ENCODE measurements at places on chromosomes 1 and 21.
A peak's percentile ranks its signal among the peaks of the same experiment; 100 is the strongest.

DNA sequence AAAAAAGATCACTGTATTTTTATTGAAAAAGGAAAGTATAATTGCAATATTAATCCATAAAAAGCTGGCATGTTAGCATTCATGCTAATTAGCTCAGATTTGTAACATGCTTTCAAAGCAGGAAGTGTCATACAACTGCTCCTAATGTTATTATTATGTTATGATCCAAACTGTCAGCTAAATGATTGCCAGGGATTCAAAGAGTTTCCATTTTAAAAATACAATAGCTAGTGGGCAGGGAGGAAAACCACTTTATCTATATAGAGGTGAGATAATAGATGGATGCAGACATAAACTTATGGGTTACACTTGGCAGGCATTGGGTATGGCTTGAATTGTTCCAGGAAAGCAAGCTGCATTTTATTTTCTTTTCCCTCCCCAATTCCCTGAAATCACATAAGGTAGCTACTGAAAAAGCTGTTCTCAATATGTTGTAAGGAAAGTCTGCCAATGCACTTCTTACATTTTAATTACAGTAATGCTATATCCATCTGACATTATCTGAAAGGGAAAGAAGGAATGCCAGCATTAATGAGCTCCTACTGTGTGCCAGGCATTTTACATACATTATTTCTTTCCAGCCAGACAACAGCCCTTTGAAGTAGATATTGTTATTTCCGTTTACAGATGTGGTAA lies 9.8 kb upstream of the MYSM1 start:
- no peak for DNase-seq

GRCh38 chr1:151199873-151200581 lies 1.7 kb downstream of the PIP5K1A start:
- no peak for DNase-seq

GRCh38 chr1:7609311-7609994 lies 161.6 kb upstream of the VAMP3 start:
- DNase-seq = peak; percentile 59

- no peak for DNase-seq
Measured at GRCh38 chr1:63318201-63318979, 4.0 kb upstream of the FOXD3 start.

DNA sequence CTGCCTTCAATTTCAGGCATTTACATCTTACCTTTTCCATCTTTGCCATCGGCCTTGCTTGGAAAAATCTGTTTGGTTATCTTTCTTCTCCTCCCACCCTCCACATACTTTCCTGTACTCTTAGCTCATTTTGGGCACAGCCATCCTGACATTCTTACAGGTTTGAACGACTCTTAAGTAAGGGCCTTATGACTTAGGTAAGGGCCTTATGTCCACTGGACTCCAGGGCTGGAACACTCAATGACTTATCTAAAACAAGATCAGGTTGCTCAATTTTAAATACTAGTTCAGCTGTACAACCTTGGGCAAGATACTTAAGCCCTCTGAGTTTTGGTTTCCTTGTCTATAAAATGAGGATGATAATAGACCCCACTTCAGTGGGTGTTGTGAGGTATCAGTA lies 40.9 kb downstream of the C1orf21 start:
- DNase-seq = no peak

DNA sequence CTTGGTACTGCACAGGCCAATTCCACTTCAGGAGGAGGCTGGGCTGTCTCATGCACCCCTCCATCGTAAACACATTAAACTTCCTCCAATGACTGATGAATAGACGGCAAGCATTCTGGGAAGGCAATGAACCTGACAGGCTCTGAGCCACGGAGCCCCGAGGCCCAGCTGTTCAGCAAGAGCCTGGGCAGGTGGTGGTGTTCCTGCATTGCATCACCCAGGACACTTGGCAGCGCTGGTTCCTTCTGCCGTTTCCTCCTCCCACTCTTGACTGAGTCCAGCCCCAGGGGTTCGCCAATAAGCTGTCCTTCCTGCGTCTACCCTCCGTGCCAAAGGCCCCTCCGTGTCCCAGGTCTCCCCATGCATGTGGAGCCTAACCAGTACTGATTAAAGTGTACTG lies 109.8 kb downstream of the JAK1 start:
- DNase-seq = no peak

- DNase-seq = no peak
Measured at GRCh38 chr1:85289207-85289847, 12.9 kb upstream of the BCL10 start.

GRCh38 chr1:230071316-230071715 lies 4.3 kb downstream of the GALNT2 start:
- no peak for DNase-seq

DNA sequence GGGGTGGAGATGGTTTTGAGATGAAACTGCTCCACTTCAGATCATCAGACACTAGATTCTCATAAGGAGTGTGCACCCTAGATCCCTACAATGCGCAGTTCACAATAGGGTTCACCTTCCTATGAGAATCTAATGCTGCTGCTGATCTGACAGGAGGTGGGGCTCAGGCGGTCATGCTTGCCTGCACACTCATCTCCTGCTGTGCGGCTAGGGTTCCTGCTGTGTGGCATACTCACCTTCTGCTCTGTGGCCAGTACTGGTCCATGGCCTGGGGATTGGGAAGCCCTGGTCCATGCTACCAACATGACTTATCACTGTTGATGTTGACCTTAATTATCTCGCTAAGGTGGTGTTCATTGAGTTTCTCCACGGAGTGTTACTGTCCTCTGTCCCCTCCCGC lies 144.5 kb downstream of the NAV1 start:
- no peak for DNase-seq

- DNase-seq = peak; percentile 25
Measured at GRCh38 chr21:26881504-26882228, 36.5 kb upstream of the ADAMTS1 start.

DNA sequence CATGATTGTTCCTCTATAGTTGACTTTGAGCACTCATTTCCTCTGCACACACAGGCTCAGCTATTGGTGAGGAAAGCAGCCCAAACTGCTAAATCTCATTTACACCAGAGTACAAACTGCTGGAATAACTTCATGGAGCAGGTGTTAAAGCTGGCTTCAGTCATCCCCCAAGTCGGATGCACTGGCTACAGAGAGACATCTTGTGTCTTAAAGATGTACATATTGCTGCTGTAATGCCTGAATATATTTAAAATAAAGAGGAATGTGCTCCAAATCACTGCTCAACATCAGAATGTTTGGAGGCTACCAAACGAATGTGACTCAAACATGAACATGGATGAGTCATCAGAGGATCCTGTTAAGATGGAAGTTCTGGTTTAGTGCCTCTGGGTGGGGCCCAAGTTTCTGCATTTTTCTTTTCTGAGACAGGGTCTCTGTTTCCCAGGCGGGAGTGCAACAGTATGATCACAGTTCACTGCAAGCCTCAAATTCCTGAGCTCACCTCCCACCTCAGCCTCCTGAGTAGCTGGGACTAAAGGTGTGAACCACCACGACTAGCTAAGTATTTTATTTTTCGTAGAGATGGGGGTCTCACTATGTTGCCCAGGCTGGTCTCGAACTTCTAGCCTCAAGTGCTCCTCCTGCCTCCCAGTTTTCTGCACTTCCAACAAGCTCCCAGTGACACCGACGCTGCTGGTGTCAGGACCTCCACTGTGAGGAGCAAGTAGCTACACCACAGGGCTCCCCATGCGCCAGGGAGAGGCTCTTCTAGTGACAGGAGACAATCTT lies 79.0 kb upstream of the KRTAP19-8 start:
- no peak for DNase-seq

GRCh38 chr1:219130366-219130935 lies 43.2 kb upstream of the LYPLAL1 start:
- no peak for DNase-seq

DNA sequence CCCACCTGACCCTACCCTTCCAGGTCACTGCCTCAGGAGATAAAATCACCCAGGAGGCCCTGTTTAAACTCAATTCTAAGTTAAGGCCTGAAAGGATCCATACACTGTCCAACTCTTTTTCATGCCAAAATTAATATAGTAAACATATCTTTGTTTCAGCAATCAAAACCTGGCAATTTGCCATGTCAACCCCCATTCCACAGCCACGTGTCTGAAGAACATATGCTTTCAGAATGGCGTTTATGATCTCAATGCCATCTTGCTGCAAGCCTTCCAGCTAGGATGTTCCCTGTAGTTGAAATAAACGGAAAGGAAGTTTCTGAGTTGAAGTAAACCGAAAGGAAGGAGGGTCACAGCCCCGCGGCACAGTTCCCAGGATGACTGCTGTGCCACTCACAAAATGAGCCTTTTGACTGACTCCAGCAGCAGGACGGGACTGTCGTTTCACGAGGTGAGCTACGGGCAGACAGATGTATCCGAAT lies 472.0 kb downstream of the SMYD3 start:
- DNase-seq = no peak

- no peak for DNase-seq
Measured at GRCh38 chr1:227934476-227935313, 13.0 kb downstream of the WNT9A start.

DNA sequence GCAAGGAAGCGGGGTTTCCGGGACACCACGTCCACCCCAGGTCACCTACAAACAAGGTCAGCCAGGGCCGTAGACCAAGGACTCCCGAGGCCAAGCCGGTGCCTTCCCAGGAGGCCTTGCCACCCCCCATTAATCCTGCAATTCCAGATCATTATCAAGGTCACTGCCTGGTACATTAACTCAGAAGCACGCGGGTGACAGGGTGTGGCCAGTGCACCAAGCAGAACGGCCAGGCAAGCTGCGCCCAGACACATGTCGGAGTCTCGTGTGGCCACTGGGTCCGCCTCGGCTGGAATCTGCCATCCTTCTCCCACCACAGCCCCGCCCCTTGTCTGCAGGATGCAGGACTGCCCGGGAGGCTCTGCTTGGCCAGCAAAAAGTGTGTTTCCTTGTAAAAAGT lies 144.7 kb downstream of the PRDM16 start:
- DNase-seq = no peak

- no peak for DNase-seq
Measured at GRCh38 chr1:156458181-156458503, 42.4 kb downstream of the MEF2D start.

DNA sequence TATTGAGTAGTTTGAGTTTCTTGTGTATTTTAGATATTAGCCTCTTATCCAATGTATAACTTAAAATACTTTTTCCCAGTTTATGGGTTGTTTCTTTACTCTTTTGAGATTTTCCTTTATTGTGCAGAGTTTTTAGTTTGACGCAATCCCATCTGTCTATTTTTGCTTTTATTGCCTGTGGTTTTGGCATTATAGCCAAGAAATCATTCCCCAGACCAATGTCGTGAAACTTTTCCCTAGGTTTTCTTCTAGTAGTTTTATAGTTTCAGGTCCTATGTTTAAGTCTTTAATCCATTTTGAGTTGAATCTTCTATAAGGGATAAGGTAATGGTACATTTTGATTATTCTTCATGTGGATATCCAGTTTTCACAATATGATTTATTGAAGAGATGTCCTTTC lies 87.6 kb downstream of the LEPR start:
- DNase-seq = no peak

All from COR-L47 (cell line).